Activated CD4-positive, alpha-beta T cell treated with anti-CD3 and anti-CD28 coated beads, Interleukin-2, amount 50 U/mL, for 24 hours (primary cell): ENCODE measurements at places on chromosomes 3 and 15.
A peak's percentile ranks its signal among the peaks of the same experiment; 100 is the strongest.

GRCh38 chr3:117735481-117736101 is 1026.0 kb downstream of the TUSC7 start:
- no peak for DNase-seq

DNA sequence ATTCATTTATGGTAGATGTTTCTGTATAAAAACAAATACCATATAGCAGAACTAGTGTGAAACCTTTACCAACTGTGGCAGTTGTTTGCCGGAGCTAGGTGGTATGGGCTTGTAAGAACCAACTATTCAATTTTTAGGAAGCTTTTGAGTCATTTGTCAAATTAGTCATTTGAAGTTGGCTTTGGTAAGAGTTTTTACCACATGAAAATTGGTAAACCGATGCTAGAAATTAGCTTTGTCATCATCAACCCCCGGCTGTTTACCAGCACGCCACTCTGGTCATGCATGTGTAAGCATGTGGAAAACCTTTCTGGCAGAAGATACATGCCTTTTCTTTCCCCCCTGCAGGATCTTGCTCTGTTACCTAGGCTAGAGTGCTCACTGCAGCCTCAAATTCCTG is 63.3 kb downstream of the IL1RAP start:
- DNase-seq, result no peak

- DNase-seq, result no peak
Observed at GRCh38 chr15:35485411-35485810, 60.6 kb downstream of the DPH6 start.

DNA sequence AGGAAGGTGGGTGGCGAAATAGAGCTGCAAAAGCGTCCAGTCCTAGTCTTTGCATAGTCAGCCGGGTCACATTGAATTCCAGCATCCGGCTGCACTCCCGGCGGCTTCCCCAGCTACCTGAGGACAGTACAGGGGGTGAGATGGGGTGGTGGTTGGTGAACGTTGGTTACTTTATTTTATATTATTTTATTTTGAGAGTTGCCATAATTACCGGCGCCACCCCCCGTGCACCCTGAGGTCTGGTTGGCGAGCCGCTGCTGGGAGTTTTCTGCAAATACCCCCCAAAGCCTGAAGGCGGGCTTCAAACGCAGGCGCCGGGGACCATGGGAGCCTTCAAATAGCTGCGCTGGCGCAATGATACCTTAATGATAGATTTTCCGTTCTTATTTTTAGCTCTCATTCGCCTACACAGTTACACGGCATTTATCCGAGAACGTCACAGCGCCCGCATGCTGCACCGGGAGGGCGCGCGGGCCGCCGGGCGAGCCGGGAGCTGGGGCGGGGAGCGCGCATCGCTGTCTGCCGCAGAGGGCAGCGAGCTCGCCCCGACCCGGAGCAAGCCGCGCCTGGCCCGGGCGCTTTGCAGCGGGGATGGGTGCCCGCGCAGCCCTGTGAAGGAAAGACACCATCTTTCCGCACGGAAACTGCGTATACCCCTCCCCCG is 756 bp upstream of the RASGRF1 start:
- DNase-seq, result peak; percentile 7

- DNase-seq, result no peak
Observed at GRCh38 chr3:172982736-172983364, 158.2 kb downstream of the SPATA16 start.

GRCh38 chr3:169579116-169579710 is 84.3 kb downstream of the MECOM start:
- DNase-seq, result no peak

DNA sequence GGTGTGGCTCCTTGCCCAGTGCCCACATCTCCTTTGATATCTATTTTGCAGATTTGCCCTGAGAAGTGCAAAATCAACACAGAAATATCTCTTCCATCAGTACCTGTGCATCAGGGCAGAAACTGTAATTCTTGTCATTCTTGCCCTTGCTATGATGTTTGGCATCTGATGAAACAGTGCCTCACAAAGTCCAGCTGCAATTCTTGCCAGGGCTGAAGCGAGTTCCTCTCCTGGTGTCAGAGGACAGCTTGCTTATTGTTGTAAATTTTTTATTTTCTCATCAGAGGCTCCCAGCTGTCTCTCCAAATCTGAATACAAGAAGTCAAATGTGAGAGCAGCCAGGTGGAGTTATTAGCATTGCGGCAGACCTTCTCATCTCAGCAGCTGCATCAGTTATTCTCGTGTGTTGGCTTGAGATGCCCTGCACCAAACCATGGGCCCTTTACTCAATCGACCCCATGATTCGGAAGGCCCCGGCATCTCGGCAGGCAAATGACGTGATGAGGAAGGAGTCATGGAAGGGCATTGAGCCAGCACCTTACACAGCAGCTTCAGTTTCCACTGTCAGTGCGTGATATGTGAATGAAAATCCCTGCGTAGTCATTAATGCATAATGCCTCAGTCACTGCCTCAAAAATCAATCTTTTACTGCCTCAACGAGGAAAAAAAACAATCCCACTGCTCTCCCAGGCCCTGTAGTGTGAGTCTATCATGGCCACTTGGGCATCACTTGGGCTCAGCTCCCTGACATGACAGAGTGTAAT is 93.4 kb downstream of the CCNL1 start:
- no peak for DNase-seq

DNA sequence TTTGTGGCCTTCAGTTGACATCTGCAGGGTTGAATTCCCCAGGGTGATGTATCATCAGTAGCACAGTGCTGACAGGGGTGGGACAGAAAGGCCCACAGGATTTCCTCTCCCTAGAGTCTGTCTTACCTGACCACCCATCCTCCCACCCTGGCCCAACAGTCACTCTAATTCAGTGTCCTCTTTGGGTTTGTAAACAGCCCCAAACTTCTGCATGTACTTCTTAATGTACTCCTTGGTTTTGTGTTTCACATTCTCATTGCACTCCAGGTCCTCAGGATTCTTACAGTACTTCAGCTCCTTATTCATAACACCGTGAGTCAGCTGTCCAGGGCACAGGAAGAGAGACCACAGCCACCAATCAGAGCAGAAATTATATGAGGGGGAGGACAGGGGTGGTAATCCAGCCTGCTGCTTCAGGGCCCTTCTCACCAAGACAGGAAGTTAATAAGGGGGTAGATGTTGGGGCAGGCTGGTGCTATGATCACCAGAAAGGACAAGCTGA is 37.5 kb downstream of the NBEAL2 start:
- DNase-seq, result no peak

GRCh38 chr3:151283907-151284461 is 5.6 kb upstream of the P2RY14 start:
- DNase-seq, result no peak

DNA sequence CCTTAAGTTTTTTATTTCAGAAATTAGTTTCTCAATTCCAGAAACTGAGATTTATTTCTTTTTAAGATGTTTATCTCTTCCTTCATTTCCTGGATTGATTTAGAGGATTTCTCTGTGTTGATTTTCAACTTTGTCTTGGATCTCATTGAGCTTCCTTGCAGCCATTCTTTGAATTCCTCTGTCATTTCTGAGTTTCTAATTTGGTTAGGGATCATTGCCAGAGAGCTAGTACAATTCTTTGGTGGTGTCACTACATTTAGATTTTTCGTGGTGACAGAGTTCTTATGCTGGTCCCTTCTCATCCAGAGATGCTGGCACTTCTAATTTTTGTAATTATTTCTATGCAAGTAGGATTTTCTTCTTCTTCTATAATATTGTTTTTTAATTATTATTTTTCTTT is 691.1 kb upstream of the NAALADL2 start:
- DNase-seq, result no peak

DNA sequence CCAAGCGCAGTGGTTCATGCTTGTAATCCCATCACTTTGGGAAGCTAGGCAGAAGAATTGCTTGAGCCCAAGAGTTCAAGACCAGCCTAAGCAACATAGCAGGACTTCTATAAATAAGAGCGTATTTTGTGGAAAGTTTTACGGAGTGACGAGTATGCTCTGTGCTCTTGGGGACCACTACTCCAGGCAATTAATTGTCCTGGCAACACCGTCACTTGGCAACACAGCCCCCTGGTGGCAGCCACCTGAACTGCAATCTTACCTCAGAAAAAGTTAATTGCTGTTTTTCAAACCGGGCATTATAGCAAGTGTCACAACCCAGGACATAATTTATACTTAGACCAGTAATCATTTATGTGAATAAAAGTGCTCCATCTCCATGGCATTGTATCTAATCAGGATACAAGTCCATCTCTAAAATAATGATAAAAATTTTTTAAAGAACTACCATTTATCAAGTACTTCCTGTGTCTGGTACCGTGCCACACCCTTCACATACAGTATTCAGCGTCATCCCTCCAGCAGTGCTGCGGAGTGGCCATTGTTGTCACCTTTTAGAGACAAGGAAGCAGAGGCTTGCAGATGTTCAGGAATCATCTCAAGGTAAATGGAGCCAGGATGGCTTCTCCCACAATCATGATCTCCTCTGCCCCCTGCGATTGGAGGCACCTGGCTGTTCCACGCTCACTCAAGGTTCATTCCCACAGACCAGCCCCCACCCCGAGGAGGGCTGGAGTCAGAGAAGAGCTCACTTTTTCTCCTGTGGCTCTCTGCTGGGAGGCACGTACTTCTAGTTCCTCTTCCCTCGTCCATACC is 34.5 kb downstream of the PLA2G4D start:
- DNase-seq, result peak; percentile 57

DNA sequence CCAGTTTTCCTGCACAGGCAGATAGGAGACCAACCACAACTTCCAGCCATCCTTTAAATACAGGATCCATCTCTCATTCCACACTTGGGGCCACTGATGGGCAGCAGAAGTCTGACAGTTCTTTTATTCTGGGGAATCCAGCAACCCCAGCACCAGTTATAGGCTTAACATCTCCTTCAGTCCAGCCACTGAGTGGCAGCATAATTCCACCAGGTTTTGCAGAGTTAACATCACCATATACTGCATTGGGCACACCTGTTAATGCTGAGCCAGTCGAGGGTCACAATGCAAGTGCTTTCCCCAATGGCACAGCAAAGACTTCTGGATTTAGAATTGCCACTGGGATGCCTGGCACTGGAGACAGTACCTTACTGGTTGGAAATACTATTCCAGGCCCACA is 2.9 kb downstream of the NPAP1 start:
- DNase-seq, result no peak

DNA sequence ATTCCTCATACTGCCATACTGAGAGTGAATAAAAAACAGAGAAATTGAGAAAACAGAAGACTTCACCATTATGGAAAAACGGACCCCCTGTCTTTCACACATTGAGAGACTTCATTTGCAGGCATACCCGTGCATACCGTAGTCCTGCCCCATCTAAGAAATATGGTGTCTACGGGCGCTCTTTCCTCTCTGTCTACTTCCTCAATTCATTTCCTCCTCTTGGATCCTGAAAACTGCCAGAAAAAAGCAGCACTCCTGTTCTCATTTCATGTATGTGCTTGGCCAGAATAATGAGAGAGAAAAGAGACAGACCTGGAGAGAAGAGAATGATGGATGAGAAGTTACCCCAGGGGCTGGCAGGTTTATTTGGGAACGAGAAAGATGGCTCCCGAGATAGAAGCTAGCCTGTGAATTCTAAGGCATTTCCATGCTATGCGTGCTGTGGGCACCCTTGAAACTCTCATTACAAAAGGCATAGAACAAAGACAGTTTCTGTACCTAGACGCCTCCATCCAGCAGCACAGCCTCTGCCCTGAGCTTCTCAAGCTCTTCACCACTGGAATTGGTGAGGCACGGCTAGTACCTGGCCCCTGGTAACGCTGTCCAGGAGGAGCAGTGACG is 62.5 kb upstream of the EPHB3 start:
- DNase-seq, result no peak

GRCh38 chr3:70728311-70728710 is 415.9 kb upstream of the MDFIC2 start:
- DNase-seq, result no peak

DNA sequence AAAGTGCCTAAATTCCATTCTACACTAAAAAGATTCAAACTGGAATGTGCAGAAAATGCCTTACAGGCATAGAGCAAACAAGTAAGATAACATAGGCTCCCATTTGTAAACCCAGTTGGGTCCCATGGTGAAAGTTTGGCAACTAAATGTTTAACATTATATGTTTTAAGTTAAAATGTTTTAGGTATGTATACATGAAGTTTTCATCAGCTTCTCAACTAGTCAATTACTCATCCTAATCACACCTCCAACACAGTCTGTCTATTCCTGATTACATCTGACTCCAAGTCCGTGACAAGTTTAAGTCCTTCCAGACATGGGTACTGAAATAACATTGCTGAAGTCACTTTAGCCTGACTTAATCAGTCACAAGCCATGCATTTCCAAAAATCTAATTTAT is 25.0 kb downstream of the MYLK start:
- DNase-seq, result no peak

DNA sequence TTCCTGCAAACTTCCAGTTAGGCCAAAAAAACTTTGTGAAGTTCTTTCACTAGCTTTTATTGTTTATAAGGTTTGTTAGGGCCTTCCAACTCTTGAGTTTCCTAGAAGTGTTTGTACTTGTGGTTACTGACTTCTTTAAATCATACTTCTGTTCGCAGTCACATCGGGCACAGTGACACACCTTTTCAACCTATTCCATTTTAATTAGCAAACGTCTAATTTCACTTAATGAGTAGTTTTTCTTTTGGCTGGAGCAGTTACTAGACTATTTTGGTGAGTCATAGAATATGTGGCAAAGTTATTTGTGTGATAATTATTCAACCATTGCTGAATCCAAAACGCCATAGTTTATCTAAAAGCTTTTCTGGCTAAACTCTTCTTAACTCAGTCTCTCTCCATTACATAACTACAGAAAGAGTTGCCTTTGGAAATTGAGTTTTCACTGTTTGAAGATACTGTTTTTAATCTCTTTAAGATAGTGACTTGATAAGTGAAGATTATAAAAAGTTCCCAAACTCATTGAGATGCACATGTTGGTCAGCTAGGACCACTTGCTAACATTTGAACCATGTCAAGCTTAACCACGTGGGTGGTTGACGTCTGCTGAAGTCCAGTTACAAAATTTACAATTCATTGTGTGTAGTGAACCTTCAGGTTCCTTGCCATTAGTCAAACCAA is 21.5 kb downstream of the CNOT10 start:
- DNase-seq, result no peak

GRCh38 chr3:158773166-158773565 is 28.7 kb upstream of the MFSD1 start:
- no peak for DNase-seq

- no peak for DNase-seq
Observed at GRCh38 chr3:111269777-111270176, 198.2 kb downstream of the NECTIN3 start.

DNA sequence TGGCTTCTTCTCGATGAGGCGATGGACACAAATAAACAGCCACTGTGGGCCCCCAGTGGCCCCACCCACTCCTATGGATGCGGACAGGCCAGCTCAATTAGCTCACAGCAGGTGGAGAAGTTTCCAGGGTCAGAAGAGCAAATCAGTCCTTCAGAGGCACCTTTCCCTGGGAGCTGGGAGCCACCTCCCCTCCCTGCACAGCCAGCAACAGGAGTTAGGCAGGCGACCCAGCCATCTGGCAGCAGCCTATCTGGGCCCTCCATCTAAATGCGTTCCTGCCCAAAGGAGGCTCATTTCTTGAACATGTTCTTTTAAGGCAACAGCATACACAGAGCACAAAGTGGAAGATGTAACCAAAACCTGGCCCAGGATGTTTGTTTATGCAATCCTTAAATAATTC is 211.9 kb upstream of the ARRDC4 start:
- no peak for DNase-seq
